ENCODE measurements at places on chromosomes 1 and 21. TPM values are rescaled to one million over a fixed set of nuclear protein-coding genes. Genes with fewer than 3 reads are reported as not detected.

The MSH4 gene
- not detected for total RNA-seq

DNA sequence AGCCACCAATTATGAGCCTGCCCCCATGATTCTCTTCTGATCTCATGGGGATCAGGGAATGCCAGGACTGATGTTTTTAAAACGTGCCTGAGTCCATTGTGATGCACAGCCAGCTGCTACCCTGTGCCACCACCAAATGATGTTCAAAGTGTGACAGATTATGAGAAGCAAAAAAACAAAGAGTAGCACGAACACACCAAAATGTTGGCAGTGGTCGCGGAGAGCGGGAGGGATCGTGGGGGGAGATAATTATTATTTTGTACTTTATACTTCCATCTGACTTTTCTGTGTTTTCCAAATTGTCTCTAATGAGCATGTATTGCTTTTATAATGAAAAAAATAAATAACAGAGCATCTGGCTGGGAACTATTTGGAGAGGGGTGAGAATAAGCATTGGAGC is 50.5 kb downstream of the EPHB2 start:
- DNase-seq: no peak

- DNase-seq: no peak
Measured at GRCh38 chr1:39789571-39790110, 976 bp upstream of the BMP8B start.

- no peak for DNase-seq
Measured at GRCh38 chr1:87523466-87523865, 194.8 kb downstream of the LMO4 start.

The MIXL1 gene
- total RNA-seq: 0.14 TPM

The MYBPH gene
- total RNA-seq: 0.12 TPM

The RASAL2 gene
- 27.5 TPM for total RNA-seq

GRCh38 chr1:246200738-246201137 is 306.3 kb downstream of the SMYD3 start:
- no peak for DNase-seq

The PCBP3 gene
- not detected for total RNA-seq

The HDGF gene
- 317 TPM for total RNA-seq

DNA sequence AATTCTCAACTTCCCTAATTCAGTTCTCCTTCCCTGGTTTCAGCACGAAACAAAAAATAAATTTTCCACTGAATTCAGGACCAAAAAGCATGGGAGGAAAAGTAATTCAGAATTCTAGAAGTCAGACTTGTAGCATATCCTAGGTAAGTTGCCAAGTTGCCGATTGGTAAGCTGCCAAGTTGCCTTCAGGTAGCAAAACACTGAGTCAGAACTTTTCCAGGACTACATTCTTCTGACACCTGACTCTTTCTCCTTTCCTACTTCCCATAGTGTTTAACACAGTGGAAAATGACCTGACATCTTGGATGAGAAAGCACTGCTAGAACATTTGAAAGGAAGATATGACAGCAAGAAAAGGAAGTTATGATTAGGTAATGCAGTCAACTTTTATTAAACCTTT is 322.8 kb downstream of the SPATA17 start:
- no peak for DNase-seq

- no peak for DNase-seq
Measured at GRCh38 chr1:245683676-245684075, 528.9 kb downstream of the KIF26B start.

The HSD3B2 gene
- total RNA-seq: not detected

The OLFM3 gene
- total RNA-seq: not detected

- no peak for DNase-seq
Measured at GRCh38 chr1:186841599-186841998, 12.8 kb downstream of the PLA2G4A start.

The LAX1 gene
- total RNA-seq: not detected
